Stimulated activated CD4-positive, alpha-beta T cell treated with anti-CD3 and anti-CD28 coated beads, TNF-alpha, amount 100 ng/mL, for 48 hours (primary cell): ENCODE measurements at places on chromosomes 4 and X.

- DNase-seq: no peak
Measured at GRCh38 chrX:24037729-24038128, 10.7 kb upstream of the KLHL15 start.

DNA sequence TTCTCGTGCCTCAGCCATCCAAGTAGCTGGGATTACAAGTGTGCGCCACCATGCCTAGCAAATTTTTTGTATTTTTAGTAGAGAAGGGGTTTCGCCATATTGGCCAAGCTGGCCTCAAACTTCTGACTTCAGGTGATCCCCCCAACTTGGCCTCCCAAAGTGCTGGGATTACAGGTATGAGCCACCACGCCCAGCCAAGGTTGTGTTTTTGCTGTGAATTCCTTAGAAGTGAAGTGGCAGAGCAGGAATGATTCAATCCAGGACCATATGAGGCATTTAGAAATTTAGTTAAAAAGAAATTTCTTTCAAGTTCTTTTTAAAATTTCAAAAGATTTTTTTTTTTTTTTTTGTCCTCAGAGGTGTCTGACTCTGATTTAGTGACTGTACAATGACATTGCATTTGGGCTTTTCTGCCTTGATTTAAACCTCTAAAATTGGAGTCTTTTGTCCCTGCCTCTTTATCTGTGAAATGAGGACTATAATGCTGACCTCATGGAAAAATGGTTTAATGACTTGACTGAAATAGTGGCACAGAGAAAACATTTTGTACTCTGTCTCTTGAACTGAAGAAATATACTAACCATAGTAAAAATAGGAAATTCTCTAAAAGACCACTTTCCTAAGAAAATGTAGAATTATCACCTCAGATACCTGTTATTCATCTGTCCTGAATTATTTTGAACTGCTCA is 59.9 kb downstream of the CXCL13 start:
- DNase-seq: no peak

- no peak for DNase-seq
Measured at GRCh38 chr4:139593091-139593564, 37.1 kb upstream of the SETD7 start.

DNA sequence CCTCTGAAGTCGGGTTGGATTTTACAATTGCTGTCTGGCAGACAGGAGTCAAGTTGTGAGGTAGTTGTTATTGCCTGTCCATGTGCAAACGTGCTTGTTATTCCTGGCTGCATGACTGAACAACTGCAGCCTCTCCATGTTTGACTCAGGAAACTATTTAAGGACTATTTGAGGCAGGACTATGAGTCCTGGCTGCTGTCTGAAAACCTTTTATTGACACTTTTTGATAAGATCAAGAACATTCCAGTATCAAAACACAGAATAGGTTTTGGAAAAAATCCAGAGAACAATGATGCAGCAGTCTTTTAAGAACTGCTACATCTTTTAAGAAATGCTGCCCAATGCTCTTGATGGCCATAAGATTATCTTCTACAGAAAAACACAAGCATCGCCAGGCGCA is 10.0 kb upstream of the SPRY1 start:
- DNase-seq: no peak

DNA sequence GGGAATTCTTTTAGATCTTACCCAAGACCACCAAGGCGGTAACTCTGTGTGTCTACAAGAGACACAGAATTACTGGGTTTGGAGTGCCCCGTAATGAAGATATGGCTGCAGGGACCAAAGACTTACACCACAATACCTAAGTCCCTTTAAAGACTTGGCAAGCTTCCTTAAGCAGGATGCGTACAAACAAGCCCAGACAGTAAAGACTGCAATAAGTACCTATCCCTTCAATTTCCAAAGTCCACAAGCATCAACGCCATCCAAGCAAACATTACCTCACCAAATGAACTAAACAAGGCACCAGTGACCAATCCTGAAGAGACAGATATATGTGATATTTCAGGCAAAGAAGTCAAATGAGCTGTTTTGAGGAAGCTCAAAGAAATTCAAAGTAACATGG is 42.3 kb upstream of the RNF128 start:
- DNase-seq: no peak

DNA sequence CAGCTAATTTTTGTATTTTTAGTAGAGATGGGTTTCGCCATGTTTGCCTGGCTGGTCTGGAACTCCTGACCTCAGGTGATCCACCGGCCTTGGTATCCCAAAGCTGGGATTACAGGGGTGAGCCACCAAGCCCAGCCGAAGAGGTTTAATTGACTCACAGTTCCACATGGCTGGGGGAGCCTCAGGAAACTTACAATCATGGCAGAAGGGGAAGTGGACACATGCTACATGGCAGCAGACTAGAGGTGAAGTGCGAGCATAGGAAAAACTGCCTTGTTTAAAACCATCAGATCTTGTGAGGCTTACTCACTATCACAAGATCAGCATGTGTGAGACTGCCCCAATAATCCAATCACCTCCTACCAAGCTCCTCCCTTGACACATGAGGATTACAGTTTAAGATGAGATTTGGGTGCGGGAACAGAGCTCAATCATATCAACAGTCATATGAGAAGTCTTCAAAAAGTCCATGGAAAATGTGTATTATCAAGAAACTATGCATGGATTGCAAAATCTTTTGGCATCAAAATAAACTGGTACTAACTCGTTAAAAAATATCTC is 25.8 kb upstream of the RPL39 start:
- no peak for DNase-seq

DNA sequence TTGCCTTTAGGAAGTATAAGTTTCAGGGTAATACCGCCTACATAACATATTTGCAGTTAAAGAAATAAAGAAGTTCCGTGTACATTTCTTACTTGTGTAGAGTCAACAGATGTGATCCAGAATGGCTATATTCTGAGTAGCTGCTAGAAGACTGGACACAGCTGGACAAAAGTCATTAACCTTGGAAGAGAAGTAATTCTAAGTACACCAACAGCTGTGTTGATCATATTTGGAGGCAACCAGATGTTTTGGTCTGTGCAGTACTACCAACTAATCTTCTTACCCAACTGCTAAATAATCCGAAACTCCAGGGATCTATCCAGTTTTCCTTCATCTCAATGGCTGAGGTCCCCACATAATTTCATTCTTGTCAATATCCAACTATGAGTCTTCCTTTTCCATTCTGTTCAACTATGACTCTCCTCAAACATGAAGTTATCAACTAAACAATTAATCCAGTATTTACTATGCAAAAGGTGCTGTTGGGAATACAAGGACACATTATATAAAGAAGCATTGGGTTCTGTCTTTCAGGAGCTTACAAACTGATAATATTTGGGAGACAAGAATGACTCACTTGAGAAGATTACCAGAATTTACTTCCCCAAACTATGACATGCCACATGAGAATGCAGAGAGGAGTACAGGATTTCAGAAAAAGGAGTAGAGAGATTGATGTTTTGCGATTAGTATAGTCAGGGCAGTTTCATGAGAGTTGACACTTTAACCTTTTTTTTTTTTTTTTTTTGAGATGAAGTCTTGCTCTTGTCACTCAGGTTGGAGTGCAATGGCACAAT is 78.2 kb downstream of the COL4A6 start:
- no peak for DNase-seq

DNA sequence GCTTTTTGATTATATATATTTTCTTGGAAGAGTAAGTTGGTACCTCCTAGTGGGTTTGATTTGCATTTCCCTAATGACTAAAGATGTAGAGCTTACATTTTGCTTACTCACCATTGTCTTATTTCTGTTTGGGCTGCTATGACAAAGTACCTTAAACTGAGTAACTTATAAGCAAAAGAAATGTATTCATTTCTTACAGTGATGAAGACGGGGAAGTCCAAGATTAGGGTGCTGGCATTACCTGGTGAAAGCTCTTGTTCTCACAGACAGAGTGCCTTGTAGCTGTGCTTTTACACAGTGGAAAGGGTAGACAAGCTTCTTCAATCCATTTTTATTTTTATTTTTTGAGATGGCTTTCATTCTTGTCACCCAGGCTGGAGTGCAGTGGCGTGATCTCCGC is 229.2 kb upstream of the AGA start:
- DNase-seq: no peak

- no peak for DNase-seq
Measured at GRCh38 chr4:75786526-75786925, 62.1 kb downstream of the USO1 start.
